ENCODE measurements at places on chromosomes 2 and 18. TPM values are rescaled to one million over a fixed set of nuclear protein-coding genes. Genes with fewer than 3 reads are reported as not detected.

GRCh38 chr2:54589340-54590215 lies 133.5 kb downstream of the SPTBN1 start:
- no peaks in the 10 kb centered on the region for H3K27me3 ChIP-seq
- DNase-seq: peak; percentile 59
- H3K4me1 ChIP-seq: peaks cover 83% of the 10 kb centered on the region
- H3K27ac ChIP-seq: peak overlapping the region; percentile 94
- H3K4me3 ChIP-seq: peak overlapping the region; percentile 59

DNA sequence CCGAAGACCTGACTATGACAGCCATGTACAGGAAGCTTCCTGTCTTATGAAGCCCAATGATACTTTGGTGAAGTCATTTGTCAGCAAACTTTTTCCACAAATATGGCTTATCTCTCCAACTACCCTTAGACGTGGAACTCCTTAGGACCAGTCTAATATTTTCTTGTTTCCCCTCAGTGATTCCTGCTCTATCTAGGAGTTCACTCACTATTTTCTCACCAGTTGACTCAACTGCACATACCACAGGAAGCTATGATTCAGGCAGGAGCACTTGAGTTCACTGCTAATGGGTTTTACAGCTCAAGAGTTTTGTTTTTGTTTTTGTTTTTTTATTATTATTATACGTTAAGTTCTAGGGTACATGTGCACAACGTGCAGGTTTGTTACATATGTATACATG lies 109.3 kb downstream of the ANTXR1 start:
- H3K27me3 ChIP-seq: peaks cover 17% of the 10 kb centered on the region
- peaks cover 4% of the 10 kb centered on the region for H3K4me1 ChIP-seq
- no peaks in the 10 kb centered on the region for H3K36me3 ChIP-seq
- DNase-seq: no peak
- H3K27ac ChIP-seq: no peak overlapping the region
- H3K4me3 ChIP-seq: no peak overlapping the region

MYOM1 gene
- total RNA-seq: 0.71 TPM

GRCh38 chr2:169735623-169736022 lies 2.0 kb downstream of the KLHL23 start:
- peak overlapping the region; percentile 35 for H3K4me3 ChIP-seq
- H3K27ac ChIP-seq: no peak overlapping the region
- DNase-seq: no peak
- H3K4me1 ChIP-seq: peaks cover 21% of the 10 kb centered on the region

DNA sequence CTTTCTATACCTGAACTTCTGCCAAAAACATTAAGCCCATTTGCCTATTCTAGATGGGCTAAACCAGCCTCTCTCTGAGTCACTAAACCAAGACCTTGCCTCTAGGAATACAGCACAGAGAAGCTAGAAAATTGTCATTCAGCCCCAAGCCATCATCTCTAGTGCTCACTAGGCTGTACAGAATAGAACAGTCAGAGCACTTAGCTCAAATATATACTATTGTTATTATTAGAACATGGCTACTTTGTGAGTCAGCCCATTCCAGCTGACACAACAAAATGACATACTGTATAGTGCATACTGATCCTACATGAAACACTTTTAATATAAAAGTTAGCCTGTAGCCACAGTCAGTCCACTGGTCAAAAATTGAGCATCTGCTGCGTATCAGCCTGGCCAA lies 418.8 kb downstream of the NRXN1 start:
- no peak for DNase-seq
- H3K27me3 ChIP-seq: no peaks in the 10 kb centered on the region

MROH2A gene
- total RNA-seq: not detected

DNA sequence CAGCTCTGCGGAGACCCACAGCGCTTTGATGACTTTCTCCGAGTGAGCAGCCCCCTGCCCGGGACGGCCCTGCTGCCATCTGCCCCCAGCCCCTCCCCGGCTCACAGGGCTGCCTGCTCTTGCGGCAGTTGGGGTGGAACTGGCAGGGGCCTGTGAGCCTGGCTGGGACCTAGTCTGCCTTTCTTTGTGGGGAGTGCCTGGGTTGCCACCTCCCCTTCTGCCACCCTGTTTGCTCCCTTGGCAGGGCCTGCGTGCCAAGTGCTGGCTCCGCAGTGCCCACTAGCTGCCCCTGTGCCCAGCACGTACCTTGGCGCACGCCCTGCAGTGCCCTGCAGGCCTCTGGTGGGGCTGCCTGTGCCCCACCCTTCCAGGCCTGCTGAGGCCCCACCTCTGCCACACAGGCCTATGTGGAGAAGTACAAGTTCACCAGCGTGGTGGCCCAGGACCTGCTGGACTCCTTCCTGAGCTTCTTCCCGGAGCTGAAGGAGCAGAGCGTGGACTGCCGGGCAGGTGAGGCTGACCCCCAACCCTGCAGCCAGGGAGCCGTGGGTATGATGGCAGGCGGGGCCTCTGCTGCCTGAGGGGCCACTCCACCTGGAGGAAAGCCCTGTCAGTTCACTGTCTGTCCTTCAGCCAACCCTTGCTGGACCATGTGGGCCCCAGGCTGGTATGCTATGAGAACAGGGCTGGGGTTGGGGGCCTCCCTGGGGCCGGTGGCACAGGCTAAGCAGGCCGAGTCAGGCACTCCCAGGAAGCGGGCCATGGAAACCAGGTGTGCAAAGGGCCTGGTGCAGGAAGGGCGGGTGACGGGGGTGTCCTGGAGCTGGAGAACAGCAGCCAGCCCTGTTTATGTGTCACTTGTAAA lies 7.0 kb downstream of the RNPEPL1 start:
- peaks cover 38% of the 10 kb centered on the region for H3K4me1 ChIP-seq
- no peaks in the 10 kb centered on the region for H3K27me3 ChIP-seq
- H3K4me3 ChIP-seq: no peak overlapping the region
- no peak for DNase-seq

DNA sequence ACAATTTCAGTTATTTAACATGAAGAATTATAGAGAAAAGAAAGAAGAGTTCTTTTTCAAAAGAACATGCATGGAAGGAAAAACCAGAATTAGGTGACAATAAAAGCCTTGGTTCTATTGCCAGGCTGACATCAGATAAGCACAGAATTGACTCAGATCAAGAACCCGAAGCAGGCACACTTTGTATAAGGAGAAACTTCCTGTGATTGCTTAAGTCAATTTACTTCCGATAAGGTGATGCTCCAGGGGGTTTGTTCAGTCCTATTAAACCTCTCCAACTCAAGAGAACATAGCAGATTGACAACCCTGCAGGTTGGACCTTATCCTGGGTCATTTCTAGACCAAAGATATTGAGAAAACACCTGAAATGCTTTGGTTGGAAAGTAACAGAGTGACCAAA lies 31.4 kb downstream of the GAREM1 start:
- no peak overlapping the region for H3K4me3 ChIP-seq
- no peaks in the 10 kb centered on the region for H3K4me1 ChIP-seq
- H3K36me3 ChIP-seq: no peaks in the 10 kb centered on the region
- H3K27ac ChIP-seq: no peak overlapping the region
- peaks cover 9% of the 10 kb centered on the region for H3K27me3 ChIP-seq

GRCh38 chr2:65845442-65846182 lies 413.2 kb upstream of the SPRED2 start:
- H3K4me3 ChIP-seq: no peak overlapping the region
- DNase-seq: no peak
- H3K27me3 ChIP-seq: no peaks in the 10 kb centered on the region
- no peaks in the 10 kb centered on the region for H3K36me3 ChIP-seq
- H3K27ac ChIP-seq: no peak overlapping the region

NFU1 gene
- 16.1 TPM for total RNA-seq

DNA sequence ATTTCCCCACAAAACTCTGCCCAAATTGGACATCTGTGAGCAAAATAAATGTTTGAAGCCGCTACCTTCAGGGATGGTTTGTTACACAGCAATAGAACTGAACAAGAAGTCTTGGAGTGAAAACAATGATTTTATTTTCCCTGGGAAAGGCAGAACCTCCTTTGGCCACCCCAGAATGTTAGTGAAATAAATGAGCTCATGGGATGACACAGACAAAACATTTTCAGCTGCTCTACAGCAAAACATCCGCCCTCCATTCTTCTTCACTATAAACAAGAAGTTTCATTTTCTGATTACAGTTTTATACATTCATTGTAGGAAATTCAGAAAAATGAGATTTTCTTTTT lies 4.3 kb upstream of the EFHD1 start:
- H3K36me3 ChIP-seq: no peaks in the 10 kb centered on the region
- no peak overlapping the region for H3K27ac ChIP-seq
- DNase-seq: no peak
- H3K4me1 ChIP-seq: peaks cover 5% of the 10 kb centered on the region
- H3K27me3 ChIP-seq: peaks cover 27% of the 10 kb centered on the region

GRCh38 chr2:202178346-202178958 lies 59.9 kb downstream of the SUMO1 start:
- peaks cover 2% of the 10 kb centered on the region for H3K27me3 ChIP-seq
- no peak overlapping the region for H3K27ac ChIP-seq
- H3K4me1 ChIP-seq: no peaks in the 10 kb centered on the region
- H3K4me3 ChIP-seq: no peak overlapping the region
- DNase-seq: peak; percentile 64

MALL gene
- 0.19 TPM for total RNA-seq

ANKRD23 gene
- total RNA-seq: 17.3 TPM

RBKS gene
- 1.2 TPM for total RNA-seq

ANKRD36B gene
- total RNA-seq: 47.5 TPM

DNA sequence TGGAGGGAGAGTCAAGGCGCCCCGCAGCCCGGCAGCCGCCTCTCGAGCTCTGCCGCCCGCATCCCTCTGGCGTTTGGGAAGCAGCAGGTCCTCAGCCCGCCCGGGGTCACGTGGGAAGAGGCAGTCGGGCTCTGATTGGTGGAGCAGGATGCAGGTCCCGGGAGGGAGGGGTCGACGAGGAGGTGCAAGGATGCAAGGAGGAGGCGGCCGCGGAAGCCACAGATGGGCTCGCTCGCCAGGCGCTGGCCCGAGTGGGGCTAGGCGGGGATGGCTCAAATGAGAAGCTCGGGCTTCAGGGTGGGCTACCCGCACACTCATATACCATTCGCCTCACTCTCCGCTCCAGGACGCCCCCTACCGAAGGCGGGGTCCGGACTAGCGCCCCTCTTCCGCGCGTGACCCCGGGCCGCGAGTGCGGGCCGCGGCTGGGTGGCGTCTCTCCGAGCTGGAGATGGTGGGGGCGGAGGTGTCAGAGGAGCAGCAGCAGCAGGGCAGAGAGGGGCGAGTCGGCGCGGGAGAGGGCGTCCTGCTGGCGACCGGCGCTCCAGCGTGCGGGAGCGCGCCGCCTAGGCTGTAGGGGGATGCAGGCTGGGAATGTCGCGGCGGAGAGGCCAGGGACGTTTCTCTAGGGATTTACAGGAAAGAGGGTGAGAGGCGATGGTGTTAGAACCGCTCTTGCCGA lies at the start of gene TMEFF2:
TSS of gene TMEFF2 (minus strand) at position 68 of the 682 bp plus-strand sequence. CDS start 409 bp downstream, outside the sequence.
- peak within 1 kb of the TSS; percentile 67 for H3K4me3 ChIP-seq

DNA sequence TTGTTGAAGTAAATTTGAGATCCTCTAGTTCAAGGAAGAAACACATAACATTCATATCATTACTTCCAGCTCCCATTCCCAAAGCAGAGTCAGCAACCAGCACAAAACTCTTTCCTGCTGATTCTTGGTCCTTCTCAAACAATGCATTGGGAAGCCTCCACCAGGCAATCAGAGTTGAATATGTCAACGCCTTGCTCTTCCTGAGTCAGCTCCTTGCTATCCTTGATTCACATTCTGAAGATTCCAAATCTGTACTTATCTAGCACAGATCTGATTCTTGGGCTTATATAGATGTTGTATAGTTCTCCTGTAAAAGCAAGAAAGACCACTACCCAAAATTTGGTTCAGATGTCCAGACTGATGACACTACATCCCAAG lies 29.6 kb downstream of the CFAP210 start:
- H3K4me1 ChIP-seq: peaks cover 2% of the 10 kb centered on the region
- DNase-seq: no peak
- peaks cover 4% of the 10 kb centered on the region for H3K27me3 ChIP-seq
- no peaks in the 10 kb centered on the region for H3K36me3 ChIP-seq
- H3K27ac ChIP-seq: no peak overlapping the region

METTL8 gene
- 21.8 TPM for total RNA-seq

RIT2 gene
- total RNA-seq: not detected

DNA sequence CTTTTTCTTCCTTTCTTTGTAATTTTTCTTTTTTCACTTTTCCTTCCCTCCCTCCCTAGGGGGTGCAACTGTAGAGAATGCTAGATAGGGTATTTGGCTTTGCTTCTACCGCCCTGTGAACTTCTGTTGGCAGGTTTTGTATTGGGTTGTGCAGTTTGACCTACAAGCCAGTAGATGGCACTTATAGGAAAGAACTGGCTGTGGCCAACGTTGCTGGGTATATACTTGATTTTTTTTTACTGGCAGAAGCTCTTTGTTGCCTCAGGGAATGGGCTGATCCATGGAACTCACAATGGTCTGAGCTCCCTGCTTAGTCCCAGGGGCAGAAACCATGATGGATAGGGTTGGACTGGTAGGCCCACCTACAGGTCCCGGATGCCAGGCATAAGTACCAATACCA lies 1019.5 kb upstream of the LRRTM1 start:
- H3K36me3 ChIP-seq: no peaks in the 10 kb centered on the region
- no peak for DNase-seq
- no peaks in the 10 kb centered on the region for H3K4me1 ChIP-seq

DNA sequence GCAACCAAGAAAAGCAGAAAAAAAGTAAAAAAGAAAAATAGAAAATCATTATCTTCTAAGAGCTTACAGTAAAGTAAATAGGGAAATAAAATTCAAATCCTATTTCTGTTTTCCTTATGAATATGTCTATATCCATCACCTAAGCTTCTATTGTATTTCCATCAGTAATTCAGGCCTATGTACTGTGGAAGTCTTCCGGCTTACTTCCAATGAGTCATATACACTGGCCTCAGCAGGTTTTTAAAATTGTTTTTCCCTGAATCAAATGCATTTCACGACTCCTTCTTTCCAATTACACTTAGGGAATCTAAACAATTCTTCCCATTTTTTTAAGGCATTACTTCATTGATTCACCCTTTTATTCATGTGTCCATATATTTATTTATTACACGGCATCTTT lies 164.7 kb downstream of the CCDC102B start:
- H3K4me1 ChIP-seq: no peaks in the 10 kb centered on the region
- no peak overlapping the region for H3K4me3 ChIP-seq
- no peak overlapping the region for H3K27ac ChIP-seq
- no peak for DNase-seq
- no peaks in the 10 kb centered on the region for H3K36me3 ChIP-seq
- no peaks in the 10 kb centered on the region for H3K27me3 ChIP-seq

GRCh38 chr2:61660511-61661388 lies 122.6 kb upstream of the XPO1 start:
- H3K4me1 ChIP-seq: peaks cover 4% of the 10 kb centered on the region
- H3K27ac ChIP-seq: no peak overlapping the region
- no peaks in the 10 kb centered on the region for H3K36me3 ChIP-seq
- no peaks in the 10 kb centered on the region for H3K27me3 ChIP-seq

DSG1 gene
- total RNA-seq: not detected
